ENCODE measurements at places on chromosomes 13 and 19.

DNA sequence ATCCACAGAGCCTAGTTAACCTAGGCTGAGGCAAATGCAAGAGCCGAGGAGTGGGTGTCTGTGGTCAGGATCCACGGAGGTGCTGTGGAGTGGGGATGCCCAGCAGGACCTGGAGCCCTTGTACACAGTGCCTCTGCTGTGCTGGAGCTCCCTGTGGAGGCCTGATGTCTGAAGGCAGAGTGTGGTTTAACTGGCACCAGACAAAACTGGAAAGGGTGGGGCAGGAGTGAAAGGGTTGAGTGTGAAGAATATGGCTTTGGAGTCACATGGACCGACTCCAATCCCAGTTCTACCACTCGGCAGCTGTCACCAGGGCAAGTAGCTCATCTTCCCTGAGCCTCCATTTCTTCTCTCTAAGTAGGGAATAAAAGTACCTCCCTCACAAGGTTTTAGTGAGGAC is 60.3 kb upstream of the GPR12 start:
- DNase-seq: no peak

- no peak for DNase-seq
These were observed 25.2 kb downstream of the NOTCH3 start for GRCh38 chr19:15175609-15176008.

- no peak for DNase-seq
These were observed 45.1 kb downstream of the MIPEP start for GRCh38 chr13:23844132-23844531.

DNA sequence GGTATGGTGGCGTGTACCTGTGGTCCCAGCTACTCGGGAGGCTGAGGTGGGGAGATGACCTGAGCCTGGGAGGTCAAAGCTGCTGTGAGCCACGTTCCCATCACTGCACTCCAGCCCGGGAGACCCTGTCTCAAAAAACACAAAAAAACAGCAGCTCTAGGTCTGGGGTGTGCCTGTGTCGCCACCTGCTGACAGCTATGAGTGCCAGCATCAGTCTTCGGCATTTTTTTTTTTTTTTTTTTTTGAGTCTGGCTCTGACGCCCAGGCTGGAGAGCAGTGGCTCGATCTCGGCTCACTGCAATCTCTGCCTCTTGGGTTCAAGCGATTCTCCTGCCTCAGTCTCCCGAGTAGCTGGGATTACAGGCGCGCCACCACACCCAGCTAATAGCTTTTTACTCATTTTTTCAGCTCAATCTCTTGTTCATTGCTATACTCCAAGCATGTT is 10.1 kb downstream of the AP2S1 start:
- DNase-seq: no peak

GRCh38 chr13:104577071-104577815 is 1511.0 kb upstream of the SLC10A2 start:
- no peak for DNase-seq

DNA sequence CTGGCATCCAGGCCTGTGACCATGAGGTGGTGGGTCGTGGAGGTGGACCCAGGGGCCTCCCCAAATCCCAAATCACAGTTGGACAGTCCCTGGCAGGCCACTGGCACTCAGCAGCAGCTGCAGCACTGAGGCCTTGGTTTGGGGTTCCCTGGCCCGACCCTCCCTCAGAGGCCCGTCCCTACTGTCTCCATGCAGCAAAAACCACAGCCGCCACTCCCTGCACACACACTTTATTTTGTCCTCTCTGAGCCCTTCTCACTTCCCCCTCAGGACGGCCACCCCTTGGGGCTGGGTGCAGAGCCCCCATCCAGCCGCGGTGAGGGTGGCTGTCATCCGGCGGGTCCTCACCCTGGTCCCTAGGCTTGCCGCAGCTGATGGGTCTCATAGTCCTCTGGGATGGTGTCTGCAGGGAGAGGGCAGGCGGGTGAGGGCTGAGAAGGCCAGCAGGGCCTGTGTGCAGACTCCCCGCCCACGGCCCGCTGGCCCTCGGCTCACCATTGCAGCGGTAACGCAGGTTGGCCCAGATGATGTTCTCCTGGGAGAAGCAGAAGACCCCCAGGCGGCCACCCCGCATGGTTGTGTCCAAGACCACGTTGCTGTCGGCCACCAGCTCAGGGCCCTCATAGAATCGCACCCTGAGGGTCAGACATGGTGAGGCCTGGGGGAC is 8.4 kb downstream of the COMP start:
- no peak for DNase-seq

DNA sequence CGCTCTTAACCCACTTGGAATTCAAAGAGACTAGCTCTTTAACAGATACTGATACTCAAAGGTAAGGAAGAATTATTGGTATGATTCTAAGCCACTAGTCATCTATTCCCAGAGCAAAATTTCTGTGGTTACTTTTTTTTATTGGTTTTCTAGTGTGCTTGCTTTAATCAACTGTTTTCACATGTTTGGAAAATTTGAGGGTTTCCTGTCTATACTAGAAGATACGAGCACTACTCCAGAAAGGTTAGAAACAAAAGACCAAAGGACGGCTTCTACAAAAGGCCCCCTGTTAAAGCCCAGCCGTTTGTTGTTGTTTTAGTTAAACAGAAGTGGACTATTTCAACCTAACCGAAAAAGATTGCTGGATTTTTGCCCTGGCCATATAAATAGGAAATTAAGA is 18.5 kb upstream of the LPAR6 start:
- no peak for DNase-seq

- DNase-seq: no peak
These were observed 261.6 kb downstream of the SLITRK6 start for GRCh38 chr13:85537601-85538000.

DNA sequence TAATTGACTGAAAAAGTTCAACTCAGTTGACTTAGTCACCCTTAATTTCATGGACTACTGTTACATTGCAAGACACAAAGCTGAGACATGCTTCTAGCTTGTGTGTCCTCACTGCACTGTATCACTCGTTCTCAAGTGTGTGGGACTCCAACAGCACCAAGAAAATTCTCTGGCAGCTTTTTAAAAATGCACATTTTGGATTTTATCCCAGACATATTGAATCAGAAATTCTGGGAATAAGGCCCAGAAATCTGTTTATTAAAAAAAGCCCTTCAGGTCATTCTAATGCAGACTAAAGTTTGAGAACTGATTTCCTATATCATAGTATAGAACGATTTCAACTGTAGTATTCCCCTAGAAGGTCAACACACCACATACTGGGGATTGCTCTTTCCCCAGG is 1485.3 kb downstream of the PCDH9 start:
- peak; percentile 26 for DNase-seq

GRCh38 chr13:97477844-97478243 is 43.9 kb downstream of the RAP2A start:
- DNase-seq: no peak

- DNase-seq: no peak
These were observed 7.0 kb downstream of the C2CD4C start for GRCh38 chr19:401866-402511.

DNA sequence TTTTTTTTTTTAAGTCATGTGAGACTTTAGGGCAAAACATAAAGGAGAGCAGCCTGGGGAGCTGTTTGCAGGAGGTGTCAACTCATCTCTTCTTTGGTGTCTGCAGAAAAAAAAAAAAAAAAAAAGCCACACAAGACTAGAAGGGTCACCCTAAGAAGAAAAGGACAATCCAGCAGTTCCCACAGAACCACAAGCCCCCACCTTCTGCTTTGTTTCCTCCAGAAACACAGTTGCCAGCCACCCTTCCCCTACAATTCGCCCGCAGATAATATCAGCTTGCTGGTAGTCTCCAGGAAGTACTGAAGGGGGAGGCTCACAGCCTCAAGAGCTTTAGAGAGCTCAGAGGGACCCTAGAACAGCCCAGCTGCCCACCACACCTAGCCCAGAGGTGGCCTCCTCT is 22.3 kb upstream of the ZBTB7A start:
- DNase-seq: no peak

GRCh38 chr13:20997301-20998161 is 63.9 kb downstream of the LATS2 start:
- peak; percentile 88 for DNase-seq

DNA sequence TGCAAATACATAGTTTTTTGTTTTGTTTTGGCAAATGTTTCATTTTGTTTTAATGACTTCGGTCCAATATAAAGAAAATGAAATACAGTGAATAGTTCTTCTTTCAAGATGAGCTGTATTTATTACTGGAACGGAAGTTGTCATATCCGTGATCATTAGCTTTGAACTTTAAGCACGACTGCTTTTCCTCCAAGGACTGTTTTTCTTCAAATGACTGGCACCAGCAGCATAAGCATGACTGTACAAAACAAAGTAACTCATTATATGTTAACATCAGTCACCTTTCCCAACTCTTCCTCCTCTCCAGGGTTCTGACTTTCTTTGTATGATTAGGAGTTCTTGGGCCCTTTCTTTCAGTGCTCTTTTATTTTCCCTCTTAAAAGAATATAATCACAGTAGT is 20.5 kb downstream of the EDNRB start:
- no peak for DNase-seq

DNA sequence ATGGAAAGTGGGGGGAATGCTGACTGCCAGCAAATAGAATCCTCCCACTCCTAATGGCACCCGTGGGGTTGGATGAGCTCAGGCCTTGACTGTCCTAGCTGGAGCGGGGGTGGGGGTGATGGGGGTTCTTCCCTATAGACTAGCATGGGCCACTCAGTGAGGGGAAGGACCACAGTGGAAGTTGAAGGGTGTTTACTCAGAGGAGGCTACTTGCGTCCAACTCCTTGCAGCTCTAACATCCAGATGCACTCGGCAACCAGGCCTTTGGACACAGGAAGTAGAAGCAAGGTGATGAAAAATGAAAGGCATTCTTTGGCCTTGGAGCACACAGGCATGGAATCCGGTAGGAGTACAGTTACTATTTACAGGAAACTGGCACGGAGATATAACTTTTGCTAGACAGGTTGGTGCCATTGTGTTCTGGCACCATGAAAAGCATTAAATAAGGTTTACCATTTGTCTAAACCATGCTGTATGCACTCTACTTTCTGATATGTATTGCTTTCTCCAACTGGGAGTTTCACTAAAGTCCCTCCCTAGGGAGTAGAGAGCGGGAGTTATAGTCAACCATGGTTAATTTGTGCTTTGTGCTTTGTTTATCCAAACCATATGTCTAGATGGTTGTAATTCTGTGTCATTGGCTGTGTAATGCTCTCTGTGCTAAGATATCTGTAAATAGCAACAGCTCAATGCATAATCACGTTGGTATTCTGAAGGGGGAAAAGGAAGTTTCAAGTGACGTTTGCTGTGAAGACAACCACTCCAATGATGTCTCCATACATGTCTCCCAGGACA is 125.3 kb downstream of the TSHZ3 start:
- DNase-seq: peak; percentile 90

GRCh38 chr13:79075703-79076102 is 330.4 kb downstream of the RBM26 start:
- DNase-seq: no peak

- DNase-seq: no peak
These were observed 149.6 kb downstream of the SIPA1L3 start for GRCh38 chr19:38056646-38057045.

GRCh38 chr13:95650696-95651095 is 6.2 kb upstream of the DZIP1 start:
- DNase-seq: no peak

DNA sequence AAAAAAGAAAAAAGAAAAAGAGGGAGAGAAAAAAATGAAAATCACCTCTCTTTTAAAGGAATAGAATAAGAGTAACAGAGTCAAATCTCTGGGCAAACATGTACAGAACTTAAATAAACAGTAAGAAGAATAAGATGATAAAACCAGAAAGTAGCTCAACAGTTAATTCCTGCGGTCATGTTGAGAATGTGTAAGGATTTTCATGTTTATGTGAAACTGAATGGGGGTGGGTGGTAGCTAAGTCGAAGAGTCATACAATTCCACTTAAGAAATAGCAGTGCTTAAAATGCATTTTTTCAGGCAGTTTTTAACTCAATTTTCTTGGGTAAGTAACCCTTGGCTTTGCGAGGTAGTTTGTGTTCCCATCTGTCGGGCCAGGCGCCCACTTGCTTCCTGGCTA is 60.9 kb downstream of the PEX11G start:
- peak; percentile 86 for DNase-seq

DNA sequence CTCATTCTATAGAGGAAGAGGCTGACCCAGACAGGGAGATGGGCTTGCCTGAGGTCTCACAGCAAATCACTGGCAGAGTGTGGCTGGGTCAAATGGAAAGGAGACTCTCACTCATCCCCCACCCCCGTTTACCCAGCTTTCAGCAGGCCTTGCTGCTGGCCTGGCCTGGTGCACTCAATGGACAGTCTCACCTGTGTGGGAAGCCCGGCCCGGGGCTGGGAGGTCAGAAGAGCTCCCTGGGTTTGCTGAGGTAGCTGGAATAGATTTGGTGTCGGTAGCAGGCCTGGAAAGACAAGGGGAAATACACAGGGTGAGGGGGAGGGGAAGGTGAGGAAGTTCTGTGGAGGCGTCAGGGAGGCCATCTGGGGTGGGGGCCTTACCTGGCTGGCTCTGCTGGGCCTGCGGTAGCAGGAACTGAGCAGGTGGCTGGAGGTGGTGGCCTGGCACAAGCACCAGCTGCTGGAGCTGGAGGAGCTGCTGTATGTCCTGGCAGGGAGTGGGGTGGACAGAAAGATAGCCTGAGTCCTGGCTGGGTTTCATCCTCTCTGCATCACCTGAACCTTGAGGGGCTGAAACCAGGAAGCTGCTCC is 23.5 kb downstream of the ZNF574 start:
- no peak for DNase-seq

GRCh38 chr13:52104624-52105023 is 24.2 kb downstream of the NEK5 start:
- no peak for DNase-seq

DNA sequence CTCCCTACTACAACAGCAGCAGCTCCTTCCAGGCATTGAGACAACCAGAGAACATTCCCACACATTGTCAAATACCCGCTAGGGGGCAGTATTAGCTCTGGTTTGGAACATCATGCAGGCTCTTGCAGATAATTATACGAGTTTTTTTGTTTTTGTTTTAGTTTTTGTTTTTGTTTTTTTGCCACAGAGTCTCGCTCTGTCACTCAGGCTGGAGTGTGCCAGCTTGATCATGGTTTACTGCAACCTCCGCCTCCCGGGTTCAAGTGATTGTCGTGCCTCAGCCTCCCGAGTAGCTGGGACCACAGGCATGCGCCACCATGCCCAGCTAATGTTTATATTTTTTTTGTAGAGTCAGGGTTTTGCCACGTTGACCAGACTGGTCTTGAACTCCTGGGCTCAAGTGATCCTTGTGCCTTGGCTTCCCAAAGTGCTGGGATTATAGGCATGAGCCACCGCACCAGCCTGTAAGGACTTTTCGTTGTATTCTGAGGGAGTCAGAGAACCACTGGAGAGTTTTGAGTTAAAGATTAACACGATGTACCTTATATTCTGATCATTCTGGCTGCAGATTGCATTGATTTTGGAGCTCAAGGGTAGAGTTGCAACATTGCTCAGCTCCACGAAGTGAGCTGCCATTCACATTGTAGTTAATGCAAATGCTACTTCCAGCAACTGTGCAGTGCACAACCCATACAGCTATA is 41.7 kb upstream of the CEACAM20 start:
- DNase-seq: peak; percentile 67
